ENCODE measurements at places on chromosomes 6 and 20.
A peak's percentile ranks its signal among the peaks of the same experiment; 100 is the strongest.

DNA sequence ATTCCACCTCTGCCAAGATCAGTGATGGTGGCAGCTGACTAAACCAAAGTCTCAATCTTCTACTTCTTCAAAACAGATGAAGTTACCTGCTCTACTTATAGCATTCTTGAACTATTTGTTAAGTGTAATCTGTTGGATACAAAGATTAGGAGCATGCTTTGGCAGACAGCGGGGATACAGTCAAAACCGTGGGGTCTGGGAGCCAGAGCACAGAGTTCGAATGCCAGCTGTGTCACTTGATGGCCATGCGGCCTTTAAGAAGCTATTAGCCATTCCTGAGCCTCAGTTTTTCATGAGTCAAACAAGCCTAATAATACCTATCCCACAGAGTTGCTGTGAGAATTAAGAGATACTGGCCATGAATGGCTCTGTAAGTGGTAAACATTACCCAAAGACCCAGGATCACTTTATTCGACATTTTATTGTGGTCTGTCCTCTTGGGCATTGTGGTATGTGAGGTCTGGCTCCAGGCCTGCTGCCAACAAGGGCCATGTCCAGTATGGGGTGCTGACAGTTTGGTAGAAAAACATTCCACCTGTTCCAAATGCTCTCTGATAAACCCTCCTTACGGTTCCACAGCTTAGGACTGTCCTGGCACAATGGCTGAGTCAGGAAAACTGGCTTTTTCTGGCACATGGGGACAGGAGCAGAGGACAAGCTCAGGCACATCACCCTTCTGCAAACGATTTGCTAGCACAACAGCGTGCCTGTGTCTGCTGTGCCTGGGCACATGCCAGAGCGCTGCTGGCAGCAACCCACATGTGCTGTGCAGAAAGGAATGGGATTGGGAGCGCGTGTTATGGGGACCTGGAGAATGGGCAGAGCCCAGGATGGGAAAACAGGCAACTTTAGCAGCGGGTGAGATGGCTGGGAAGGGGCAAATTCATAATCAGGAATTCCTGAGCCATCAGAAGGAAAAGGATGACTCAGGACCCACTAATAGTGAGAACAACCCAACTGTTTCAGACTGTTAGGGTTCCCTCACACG lies 15.7 kb upstream of the FAM83C start:
- DNase-seq, result no peak

DNA sequence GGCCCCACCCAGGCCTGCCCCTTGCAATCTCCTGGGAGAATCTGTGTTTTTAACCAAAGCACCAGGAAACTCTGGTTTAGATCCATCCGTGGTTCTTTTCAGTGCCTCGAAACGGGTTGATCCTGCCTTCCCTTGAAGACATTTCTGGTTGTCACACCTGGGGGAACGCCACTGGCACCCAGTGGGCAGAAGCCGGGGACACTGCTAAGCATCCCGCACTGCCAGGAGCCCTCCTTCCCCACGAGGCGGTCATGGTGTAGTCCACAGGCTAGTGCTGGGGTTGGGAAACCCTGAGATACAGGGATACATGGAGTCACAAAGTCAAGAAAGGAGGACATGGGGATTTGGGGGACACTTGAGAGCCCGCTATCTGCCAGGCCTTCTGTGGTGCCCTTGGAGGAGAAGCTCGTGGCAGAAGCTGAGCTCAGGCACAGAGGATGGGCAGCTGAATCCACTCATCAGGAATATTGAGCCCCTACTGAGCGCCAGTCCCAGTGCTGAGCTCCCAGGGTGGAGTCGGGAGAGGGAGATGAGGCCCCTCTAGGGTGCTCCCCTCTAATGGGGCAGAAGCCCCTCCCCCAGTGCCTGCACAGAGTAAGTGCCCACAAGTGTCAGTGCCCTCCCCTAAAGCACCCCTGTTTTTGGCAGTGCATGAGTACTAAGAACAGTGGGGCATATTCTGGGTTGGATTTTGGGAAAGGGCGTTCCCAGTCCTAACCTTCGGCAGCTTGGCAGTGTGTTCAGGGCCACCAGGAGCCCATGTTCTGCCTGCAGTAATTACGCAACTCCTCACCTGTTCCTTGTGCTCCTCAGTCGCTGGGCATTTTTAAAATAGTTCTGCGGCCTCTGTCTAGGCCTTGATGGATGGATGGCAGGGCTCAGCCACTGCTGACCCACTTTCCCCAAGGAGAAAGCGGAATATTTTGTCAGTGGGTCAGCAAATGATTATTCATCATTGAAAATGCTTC lies 25.6 kb upstream of the PHACTR3 start:
- no peak for DNase-seq

GRCh38 chr6:3291346-3291745 lies 32.6 kb downstream of the PSMG4 start:
- DNase-seq, result no peak

DNA sequence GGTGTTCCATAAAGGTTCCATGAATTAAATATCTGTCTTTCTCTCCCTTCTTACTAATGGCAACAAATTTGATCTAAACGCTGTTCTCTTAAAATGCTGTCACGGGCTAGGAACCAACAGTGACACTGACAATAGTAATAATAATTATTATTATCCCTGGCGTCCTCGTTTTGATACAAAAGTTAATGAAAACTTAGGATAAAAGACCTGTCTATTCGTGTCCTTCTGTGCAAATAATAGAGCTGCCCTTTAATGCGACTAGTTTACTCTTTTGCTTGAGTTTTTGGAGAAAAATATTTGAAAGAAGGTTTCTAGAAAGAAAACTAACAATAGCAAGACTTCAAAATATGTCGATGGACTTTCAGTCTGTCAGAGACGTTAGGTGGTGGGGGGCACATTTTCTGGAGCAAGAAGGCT lies 4.3 kb downstream of the VGLL2 start:
- no peak for DNase-seq

DNA sequence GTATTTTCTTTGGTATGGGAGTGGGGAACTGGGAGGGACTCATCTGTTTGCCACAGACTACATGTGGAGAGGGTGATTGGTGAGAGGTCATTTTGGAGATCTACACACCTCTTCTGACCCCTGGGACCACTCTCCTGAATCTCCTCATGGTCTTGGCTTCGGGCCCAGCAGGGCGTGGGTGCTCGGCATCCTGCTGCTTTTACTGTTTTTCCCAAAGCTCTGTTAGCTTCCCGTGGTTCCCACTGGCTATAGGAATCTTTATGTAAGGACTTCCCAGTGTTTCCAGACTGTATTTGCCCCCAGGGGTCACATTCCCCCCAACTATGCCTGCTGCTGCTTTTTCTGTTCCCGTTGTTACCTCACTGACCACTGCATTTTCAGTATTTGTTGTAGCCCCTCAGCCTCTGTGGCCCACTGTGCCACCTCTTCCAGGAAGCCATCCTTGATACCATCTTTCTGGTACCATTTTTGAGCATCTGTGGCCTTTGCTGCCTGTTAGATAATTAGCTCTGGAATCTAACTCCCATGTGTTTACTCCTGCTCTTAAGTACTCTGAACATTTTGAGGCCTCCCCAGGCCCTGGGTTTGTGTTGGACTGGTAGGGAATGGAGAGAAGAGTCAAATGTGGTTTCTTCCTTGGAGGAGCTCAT lies 14.9 kb downstream of the PLCG1 start:
- no peak for DNase-seq

GRCh38 chr6:24458134-24458533 lies 31.2 kb downstream of the GPLD1 start:
- no peak for DNase-seq

- peak; percentile 62 for DNase-seq
Observed at GRCh38 chr20:3092611-3093379, 8.3 kb upstream of the AVP start.

GRCh38 chr20:25544311-25544710 lies 41.0 kb downstream of the NINL start:
- no peak for DNase-seq

DNA sequence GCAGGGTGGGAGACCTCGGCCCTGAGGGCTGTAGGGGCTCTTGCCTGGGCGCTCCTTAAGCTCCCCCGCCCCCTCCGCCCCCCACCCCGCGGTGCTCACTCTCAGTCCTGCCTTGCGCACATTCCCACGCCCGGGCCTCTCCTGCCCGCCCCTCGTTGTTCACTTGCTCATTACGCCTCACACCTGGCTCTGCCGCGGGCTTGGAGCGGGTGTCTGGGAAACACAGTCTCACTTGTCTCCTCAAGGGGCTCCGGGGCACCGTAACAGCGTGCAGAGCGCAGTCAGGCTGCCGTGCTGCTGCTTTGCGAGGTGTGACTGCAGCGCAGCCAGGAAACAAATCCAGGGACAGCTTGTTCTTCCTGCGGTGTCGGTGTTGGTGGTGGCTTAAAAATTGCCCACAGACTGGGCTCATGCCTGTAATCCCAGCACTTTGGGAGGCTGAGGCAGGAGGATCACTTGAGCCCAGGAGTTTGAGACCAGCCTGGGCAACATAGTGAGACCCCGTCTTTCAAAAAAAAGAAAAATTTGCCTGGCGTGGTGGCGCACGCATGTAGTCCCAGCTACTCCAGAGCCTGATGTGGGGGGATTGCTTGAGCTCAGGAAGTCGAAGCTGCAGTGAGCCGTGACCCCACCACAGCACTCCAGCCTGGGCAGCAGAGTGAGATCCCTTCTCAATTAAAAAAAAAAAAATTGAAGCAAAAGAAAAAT lies 4.6 kb downstream of the NPBWR2 start:
- no peak for DNase-seq

GRCh38 chr20:57391439-57392301 lies 474 bp downstream of the RBM38 start:
- peak; percentile 49 for DNase-seq

All from activated CD4-positive, alpha-beta T cell treated with anti-CD3 and anti-CD28 coated beads for 48 hours (primary cell).